ENCODE measurements at places on chromosomes 5 and 9.

DNA sequence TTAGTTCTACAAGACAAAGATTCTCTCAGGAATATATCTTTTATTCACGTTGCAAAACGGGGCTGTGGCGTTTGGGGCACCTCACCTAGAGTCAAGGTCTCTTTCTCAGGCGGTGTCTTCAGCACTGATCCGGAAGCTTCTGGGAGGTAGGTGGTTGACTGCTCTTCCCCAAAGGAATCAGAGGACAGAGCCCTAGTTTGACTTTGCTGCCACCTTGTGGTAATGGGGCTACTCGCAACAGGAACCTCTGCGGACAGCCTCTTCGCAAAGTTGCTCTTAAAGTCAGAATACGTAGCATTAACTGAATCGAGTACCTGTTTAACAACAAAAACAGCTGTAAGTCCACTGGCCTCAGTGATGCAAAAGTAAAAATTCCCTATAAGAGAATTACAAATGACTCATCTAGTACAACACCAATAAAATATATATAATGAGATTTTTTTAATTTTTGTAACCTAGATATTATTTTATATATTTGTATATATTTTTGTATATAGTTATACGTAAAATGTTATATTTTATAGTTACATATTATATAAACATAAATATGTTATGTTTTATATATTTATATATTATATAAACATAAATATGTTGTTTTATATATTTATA, 13.3 kb upstream of the GPX8 start:
- peak; percentile 91 for DNase-seq

DNA sequence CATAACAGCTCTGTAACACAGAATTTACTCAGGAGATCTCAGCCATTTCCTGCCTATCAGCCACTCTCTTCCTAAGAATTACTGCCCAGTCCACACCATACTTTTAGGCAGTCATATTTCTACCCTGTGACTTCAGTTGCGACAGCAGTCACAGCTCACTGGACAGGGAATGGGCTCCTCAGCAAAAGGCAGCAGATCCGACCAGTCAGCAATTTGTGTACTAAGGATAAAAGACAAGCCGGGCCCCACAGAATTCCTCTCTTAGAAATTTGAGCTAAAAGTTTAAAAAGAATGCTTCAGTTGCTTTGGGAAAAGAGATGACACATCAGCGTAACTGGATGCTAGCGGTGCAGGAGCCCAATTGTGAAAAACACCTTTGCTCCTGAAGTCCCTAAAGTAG, 172.1 kb downstream of the ENC1 start:
- no peak for DNase-seq

- DNase-seq = no peak
These were observed 709 bp upstream of the SH3PXD2B start for GRCh38 chr5:172455087-172455381.

DNA sequence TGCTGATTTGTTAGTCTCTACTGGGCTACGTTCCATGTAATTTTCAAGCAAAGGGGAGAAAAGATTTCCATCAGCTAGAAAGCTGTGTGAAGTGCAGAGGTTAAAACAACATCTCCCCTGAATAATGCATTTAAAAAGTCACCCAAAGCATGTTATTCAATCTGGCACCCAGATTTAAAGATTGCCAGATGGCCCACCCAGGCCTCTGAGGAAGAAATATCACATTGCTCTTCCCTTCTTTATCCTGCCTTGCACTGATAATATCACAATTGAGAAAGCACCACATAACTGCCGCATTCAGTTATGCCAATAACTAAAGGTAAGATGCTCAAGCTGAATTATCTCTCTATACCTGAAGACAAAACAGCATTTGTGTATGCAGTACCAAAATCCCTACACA, 119.4 kb upstream of the PUM3 start:
- no peak for DNase-seq

- DNase-seq = no peak
These were observed 12.0 kb downstream of the INIP start for GRCh38 chr9:112705768-112706427.

DNA sequence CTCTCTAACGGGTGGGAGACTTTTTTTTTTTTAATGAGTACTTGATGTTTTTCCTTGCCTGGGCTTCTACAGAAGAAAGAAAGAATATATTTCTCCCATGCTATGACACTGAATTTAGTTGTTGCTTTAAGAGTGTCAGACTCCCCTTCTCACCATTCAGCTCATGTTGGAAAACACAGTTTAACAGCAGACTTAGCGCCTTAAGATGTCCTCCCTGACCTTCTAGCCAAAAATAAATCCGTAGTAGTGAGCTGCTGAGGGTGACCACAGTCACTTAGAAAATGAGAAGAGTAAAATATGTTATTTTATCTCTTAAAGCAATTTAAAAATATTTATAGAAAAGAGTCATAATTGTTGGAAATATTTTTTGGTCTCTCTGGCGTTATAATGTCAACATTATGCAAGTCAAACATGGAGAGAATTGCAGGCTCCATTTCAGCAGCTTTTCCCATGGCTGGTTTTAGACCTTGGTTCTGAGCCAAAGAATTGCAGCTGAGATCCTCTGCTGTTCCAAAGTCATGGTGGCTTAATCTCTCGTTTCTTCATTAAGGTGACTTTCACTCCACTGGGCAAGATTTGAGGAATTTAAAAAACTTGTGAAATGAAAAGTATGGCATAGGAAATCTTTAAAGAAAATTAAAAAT, 143.5 kb downstream of the GHR start:
- no peak for DNase-seq

- no peak for DNase-seq
These were observed 95.5 kb upstream of the PTPN3 start for GRCh38 chr9:109593612-109594011.

- DNase-seq = no peak
These were observed 6.8 kb downstream of the HBEGF start for GRCh38 chr5:140339636-140340035.
